ENCODE measurements at places on chromosomes 16 and 17.

DNA sequence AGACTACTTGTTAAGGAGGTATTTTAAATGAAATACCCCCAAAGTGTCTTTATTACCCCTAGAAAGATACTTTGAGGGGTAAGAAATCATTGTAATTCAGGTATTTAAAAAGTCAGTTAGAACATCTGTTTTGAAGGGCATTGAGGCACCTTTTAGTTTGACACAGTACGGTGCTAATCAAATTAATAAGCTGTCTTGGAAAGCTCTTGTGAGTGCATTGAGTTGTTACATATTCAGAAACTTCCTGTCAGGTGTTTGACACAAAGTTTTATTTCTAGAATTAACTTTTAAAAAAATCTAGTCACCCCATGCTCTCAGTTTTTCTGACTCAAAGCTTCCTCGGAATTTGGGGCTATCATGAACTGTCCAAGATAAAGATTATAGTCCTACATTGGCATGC lies 4.6 kb downstream of the RBBP6 start:
- DNase-seq = no peak

GRCh38 chr16:85200471-85201278 lies 88.4 kb upstream of the CIBAR2 start:
- no peak for DNase-seq

- no peak for DNase-seq
These were observed 12.3 kb upstream of the ADCY7 start for GRCh38 chr16:50254072-50254471.

- no peak for DNase-seq
These were observed 12.6 kb downstream of the UTS2R start for GRCh38 chr17:82384051-82384729.

GRCh38 chr16:11163761-11164261 lies 92.2 kb downstream of the SOCS1 start:
- DNase-seq = no peak

Data from activated T-helper 1 cell treated with anti-CD3 and anti-CD28 coated beads, Interleukin-2, amount 50 U/mL, for 16 hours (primary cell).